ENCODE measurements at places on chromosomes 5 and 9. TPM values are rescaled to one million over a fixed set of nuclear protein-coding genes. Genes with fewer than 3 reads are reported as not detected.

Gene LHX2
- 0.80 TPM for total RNA-seq

Gene TMEM252
- not detected for total RNA-seq

Gene PTPRD
- total RNA-seq: 18.0 TPM

Gene PLCXD3
- 2.4 TPM for total RNA-seq

Gene RELL2
- 1.5 TPM for total RNA-seq

Gene FOXD4L6
- total RNA-seq: not detected

Gene MYMK
- total RNA-seq: not detected

Gene MARCHF3
- total RNA-seq: 44.7 TPM

Gene OLFML2A
- total RNA-seq: 10.7 TPM

Gene SPATA31D4
- not detected for total RNA-seq

Gene ADAMTSL1
- 3.4 TPM for total RNA-seq

Gene DAB2
- 221 TPM for total RNA-seq

Gene SERF1A
- total RNA-seq: 6.2 TPM

Gene CTXN3
- not detected for total RNA-seq

Gene PRRX2
- 8.5 TPM for total RNA-seq

Gene DPP7
- total RNA-seq: 150 TPM

Gene DOK3
- 22.6 TPM for total RNA-seq

Gene GABBR2
- total RNA-seq: not detected

Gene NR4A3
- total RNA-seq: 124 TPM
